Bone marrow (tissue), 2 donors: ENCODE measurements at places on chromosomes 2 and 18.

GRCh38 chr2:54977149-54977548 is 73.1 kb downstream of the RTN4 start:
- no peak for DNase-seq

DNA sequence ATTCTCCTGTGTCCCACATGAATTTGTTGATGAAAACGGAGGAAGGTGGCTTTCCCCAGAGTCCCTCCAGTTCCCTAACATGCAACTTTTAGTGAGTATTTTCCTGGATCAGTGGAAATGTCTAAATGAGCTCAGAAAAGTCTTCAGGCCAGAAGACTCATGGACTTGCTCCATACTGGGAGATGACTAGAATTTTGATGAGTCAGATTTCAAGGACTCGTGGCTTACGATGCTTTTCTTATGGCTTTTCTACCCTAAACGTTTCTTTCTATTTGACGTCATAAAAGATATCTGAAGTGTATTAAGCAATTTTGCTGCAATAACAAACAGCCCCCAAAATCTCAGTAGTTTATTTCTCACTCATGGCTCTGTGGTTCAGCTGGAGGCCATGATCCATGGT is 397.6 kb downstream of the FBXO15 start:
- no peak for DNase-seq

DNA sequence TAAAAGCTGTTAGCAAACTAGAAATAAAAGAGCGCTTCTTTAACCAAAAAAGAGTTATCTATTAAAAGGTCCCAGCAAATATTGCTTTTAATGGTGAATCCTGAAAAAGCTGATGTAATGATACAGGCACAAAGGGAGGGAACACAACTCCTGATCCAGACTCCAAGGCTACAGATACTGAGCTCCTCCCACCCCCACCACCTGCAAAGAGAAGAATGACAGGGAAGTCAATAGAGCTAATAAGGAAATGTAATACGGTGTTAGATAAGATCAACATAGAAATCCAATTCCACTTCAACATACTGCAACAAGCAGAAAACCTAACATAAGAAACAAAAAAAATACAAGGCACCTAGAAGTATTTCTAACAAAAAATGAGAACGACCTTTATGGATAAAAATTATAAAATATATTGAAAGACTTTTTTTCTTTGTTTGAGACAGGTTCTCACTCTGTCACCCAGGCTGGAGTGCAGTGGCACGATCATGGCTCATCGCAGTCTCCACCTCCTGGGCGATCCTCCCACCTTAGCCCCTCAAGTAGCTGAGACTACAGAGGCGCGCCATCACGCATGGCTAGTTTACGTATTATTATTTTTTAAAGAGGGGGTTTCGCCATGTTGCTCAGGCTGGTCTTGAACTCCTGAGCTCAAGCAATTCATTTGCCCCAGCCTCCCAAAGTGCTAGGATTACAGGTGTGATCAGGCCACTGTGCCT is 192.2 kb downstream of the HDAC4 start:
- no peak for DNase-seq

DNA sequence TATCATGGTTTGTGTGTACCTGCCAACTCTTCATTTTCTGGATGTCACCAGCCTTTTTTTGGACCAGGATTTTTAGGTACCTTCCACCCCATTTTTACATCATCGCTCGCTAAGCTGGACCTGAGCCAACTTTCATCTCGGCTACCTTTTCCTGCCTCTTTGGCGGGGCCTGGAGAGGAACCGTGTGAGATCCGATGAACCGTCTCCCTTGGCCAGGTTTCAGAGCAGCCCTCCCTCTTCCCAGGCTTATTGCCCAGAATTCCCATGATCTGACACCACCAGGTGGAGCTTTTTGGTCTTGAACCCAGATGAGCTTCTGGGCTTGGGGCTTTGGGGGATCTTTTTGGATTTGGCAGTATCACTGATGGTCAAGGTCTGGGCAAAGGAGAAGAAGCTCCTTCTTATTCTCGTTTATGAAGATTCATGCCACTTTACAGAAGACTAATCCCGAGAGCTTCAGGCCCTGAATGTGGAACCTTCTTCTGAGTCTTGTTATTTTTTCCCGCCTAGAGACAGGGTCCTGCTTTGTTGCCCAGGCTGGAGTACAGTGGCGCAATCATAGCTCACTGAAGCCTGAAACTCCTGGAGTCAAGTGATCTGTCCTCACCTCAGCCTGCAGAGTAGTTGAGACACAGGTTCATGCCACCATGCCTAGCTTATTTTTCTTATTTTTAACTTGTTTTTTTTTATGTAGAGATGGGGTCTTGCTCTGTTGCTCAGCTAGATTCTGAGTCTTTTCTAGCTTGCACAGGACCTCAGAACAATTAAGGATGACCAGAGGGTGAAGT is 50.4 kb downstream of the GATA6 start:
- DNase-seq, result no peak

GRCh38 chr2:42906557-42907411 is 114.4 kb upstream of the HAAO start:
- no peak for DNase-seq

DNA sequence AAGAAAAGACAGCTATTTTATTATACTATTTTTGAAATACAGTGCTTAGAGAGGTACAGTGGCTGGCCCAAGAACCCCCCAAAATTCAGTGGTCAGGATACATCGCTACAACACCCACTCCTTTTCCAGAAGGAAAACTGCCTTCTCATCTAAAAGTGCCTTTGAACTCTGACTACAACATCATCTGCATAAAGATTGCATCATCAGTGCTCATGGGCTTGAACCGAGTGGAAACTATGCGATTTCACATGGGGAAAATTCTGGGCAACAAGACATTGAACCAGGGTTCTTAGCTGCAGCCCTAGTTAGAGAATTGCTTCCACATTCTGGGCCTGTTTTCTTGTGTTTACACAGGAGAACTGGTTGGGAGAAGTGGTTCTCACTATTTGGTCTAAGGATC is 294.6 kb upstream of the SLC14A2 start:
- no peak for DNase-seq
